Adipocyte (in vitro differentiated cells): ENCODE measurements at places on chromosomes 3 and 15.

DNA sequence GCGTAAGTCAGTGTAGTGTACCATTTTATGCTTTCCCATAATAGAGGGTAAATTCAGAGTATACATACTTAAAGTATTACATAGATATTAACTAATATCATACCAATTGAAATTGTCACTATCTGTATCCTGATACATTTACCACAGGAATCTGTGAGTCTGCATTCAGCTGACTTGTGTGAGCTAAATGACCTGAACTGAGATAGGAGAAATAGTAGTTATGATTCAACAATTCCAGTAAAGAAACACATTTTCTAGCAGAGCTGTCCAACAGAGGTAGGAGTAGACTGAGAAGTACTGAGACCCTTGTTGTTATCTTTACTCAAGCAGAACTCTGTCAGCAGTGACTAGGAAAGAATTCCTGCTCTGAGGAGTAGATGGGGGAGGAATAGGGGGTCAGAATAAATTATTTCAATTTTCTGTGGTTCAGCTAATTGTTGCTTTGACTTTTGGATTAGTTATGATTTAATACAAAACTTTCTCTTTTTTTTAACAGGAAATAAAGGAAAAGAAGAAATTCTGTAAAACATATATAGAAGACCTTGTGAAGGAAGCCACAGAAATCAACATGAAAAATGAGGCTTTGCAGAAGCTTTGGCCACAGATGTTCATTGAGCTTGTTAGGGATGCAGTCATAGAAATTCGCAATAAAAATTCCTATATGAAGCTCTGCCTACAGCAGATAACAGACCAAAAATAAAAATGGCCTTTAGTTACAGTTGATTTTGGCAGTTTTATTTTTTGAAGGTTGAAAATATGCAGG lies 66.2 kb upstream of the THSD4 start:
- peak; percentile 67 for DNase-seq

DNA sequence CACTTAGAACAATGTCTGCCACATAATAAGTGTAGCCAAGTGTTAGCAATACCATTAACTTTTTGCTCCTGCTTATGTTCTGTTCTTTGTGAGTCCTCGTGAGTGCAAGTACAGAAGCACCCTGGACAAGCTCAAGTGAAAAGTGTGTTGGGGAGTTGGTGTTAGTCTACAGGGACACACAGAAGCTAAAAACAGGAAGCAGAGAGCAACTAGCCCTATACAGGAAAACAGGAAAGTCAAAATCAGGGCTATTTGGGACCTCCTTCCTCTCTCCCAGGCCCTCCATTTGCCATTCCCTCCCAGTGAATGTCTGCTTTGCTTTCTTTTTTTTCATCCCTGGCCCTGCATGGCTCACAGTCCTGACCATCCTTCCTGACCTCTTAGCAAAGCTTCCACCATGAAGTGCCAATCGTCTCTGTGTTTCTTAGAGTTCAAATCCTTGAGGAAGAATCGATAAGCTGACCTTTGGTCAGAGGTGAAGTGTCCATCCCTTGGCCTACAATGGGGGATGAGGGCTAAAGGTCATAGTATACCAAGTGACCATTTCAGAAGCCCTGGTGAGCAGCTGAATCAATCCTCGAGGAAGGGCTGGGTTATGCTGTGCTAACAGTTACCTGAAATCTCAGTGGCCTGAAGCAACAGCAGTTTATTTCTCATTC lies 328.2 kb downstream of the SHQ1 start:
- DNase-seq, result no peak

DNA sequence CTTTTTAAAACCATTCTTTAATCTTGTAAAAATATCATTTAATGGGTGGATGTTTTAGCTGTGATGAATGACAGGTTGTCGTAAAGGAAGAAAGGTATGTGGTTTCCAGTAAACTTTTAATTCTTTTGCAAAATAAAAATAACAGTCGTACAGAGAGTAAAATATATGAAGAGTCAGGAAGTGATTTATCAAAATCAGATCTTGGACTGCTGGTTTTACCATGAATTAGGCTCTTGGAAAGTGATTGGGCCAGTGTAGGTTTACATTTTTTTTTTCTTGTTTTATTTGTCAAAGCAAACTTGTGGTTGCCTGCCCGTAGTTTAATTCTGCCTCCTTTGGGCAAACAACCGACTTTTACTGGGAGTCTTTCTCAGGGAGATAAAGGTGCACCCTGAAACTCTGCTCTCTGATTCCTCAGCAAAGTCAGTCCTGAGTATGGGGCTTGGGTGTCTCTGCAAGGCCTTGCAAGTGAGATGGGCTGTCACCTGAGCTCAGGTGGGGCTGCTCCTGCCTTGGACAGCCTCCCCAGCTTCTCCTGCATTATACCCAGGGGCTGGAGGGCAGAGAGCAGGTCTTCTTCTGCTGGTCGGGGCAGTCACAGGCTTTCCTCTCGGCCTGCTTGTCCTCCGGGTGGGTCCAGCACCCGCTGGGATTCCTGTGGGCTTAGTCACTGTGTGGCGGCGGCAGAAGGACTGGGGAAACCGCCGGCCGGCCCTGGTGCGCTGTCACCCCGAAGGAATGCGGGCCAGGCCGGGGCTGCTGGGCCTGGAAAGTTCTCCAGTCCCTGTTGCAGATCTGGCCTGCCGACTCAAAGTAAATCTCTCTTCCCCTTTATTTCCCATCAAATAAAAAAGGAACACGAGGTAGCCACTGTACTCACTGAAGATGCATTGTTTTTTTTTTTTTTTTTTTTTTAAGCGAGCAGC lies 79.0 kb downstream of the IGF1R start:
- DNase-seq, result peak; percentile 98

DNA sequence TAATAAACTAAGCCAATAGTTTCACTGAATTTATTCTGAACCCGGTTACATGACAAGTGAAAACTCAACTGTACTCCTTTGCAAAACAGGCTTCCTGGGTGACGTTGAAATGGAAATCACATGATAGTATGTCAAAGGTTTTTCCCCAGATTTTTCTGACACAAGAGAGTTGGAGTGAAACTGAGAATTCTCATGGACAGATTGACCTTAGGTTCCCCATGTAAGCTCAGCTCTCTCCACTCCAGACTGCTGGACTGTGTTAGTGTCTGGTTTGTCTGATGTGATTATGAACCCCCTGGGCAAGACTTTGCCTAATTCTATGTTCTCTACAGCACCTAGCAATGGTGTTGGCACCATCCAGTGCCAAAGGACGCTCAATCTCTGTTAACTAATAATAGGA lies 219.7 kb upstream of the COL8A1 start:
- no peak for DNase-seq

- peak; percentile 76 for DNase-seq
Measured at GRCh38 chr15:68819495-68820294, 1.0 kb downstream of the ANP32A start.
